Activated T-helper 2 cell treated with anti-CD3 and anti-CD28 coated beads, Interferon-gamma antibody, Interleukin-2, Interleukin-4, amounts not matched to agents 10 μg/mL and 5 μg/mL and 100 μg/mL, durations not matched to agents 14 hours and 24 hours and 36 hours (primary cell): ENCODE measurements at places on chromosomes 11 and 22.

GRCh38 chr11:65119670-65119995 lies 2.1 kb upstream of the ZNHIT2 start:
- no peaks in the 10 kb centered on the region for H3K27me3 ChIP-seq
- DNase-seq: no peak
- H3K36me3 ChIP-seq: peaks cover 69% of the 10 kb centered on the region
- H3K27ac ChIP-seq: peak overlapping the region; percentile 31
- H3K4me3 ChIP-seq: peak overlapping the region; percentile 24

DNA sequence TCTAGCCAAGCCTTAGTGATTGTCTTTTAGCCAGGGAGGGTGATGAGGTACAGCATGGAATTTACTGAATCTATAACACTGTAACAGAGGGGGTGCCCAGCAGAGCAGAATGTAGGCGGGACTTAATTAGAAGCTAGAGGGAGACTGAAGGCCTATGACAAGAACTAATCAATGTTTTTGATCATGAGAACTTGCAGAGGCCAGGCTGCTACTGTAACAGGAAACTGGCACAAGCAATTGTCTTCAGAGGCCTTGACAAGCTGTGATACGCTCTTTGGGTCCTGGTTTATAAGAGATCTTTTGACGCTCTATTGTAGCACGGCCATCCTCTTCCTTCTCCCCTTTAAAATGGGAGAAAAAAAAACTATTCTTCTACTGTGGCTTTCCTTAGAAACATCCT lies 1297.3 kb downstream of the JRKL start:
- no peaks in the 10 kb centered on the region for H3K36me3 ChIP-seq
- no peak for DNase-seq
- no peaks in the 10 kb centered on the region for H3K4me1 ChIP-seq
- no peak overlapping the region for H3K27ac ChIP-seq
- no peak overlapping the region for H3K4me3 ChIP-seq
- no peaks in the 10 kb centered on the region for H3K27me3 ChIP-seq

- no peaks in the 10 kb centered on the region for H3K4me1 ChIP-seq
- peaks cover 40% of the 10 kb centered on the region for H3K27me3 ChIP-seq
- no peak overlapping the region for H3K4me3 ChIP-seq
- H3K27ac ChIP-seq: no peak overlapping the region
These were observed 2.0 kb downstream of the FBLN1 start for GRCh38 chr22:45504373-45505341.

DNA sequence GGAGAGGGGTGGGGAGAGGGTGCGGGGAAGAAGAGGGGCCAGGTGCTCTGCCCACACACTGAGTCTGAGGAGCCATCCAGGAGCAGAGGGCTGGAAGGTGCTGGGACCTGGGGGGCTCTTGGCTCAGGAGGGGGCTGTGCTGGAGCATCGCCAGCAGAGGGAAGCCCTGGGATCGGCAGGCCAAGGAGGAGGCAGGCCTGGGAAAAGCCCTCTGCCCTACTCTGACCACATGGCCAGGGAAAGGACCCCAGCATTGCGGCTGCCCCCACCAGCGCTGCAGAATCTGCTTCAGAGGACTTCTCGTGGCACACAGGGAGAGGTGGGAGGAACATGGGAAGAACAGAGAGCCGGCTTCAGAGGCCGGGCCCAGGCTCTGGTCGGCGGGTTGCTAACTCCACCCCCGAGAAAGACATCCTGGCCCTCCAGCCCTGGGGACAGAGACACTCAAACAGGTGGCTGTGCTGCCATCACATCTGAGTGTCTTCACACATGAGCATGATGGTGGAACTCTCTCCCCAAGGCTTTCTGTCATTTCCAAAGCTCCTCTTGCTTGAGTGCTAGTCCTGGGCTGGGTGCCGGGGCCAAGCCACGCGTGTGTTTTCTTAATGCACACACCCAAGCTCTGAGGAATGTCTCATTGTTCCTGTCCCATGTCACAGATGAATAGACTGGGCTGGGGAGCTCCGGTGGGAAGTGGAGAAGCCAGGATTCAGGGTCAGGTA lies 1378.0 kb downstream of the BRD1 start:
- H3K27me3 ChIP-seq: no peaks in the 10 kb centered on the region
- no peaks in the 10 kb centered on the region for H3K36me3 ChIP-seq
- H3K27ac ChIP-seq: no peak overlapping the region
- H3K4me1 ChIP-seq: no peaks in the 10 kb centered on the region

- H3K36me3 ChIP-seq: no peaks in the 10 kb centered on the region
- H3K4me1 ChIP-seq: peaks cover 30% of the 10 kb centered on the region
- peak overlapping the region; percentile 14 for H3K27ac ChIP-seq
- no peak overlapping the region for H3K4me3 ChIP-seq
- peaks cover 19% of the 10 kb centered on the region for H3K27me3 ChIP-seq
These were observed 30.7 kb downstream of the SCUBE2 start for GRCh38 chr11:9060700-9061111.

DNA sequence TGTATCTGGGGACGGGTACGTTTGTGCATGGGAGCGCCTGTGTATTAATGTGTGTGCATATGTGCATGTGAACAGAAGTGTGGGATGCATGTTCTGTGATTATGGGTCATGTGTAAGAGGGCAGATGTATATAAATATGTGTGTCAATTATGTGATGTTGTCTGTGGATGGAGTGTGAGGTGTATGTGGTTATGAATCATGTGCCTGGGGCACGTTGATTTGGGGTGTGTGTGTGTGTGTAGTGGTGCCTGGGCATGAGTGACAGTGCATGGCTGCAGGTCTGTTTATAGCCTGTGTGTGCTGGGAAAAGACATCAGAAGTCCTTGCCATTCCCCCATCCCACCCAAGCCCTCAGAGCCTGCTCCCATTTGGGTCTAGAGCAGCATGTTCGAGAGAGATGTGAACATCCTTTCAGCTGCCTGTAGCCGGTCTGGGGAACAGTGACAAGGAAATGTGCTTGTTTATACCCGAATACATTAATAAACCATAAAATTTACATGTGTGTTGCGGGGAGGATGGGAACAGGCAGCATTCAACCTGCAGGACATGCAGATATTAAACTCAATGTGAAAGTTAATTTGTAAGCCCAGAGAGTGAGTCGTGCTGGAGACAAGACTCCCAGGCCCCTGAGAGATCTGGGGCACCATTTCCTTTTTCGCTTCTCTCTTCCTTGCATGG lies 129.0 kb downstream of the NECTIN1 start:
- H3K4me1 ChIP-seq: no peaks in the 10 kb centered on the region
- no peak overlapping the region for H3K4me3 ChIP-seq
- DNase-seq: no peak
- peaks cover 5% of the 10 kb centered on the region for H3K27me3 ChIP-seq

DNA sequence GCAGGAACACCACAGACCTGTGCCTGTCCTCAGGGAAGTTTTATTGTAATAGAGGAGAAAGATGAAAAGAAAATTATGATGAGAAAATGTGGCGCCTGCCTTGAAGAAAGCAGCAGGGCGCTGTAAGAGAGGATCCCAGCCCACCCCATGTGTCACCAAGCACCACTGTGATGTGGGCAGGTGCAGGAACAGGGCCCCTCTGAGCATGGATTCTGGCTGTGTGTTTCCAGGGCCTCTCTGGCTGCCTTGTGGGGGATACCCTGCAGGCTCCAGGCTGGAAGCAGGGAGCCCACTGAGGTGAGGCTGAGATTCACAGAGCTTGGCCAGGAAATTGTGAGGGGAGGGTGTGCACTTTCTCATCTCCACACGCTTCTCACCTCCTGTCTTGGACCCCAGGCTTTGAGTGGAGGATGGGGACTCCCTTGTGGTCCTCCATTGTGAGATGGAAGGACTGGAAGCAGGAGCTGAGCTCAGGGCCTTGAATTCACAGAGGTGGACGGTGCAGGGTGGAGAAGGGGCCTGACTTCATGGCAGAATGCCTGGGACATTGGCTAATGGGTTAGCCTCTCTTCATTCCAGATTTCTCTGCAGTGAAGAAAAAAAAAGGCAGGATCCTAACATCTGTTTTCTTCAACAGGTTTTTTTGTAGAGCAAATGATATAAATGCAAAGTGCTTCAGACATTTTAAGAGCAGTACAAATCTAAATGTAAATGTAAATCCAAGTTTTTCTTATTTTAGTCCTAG lies 246.6 kb upstream of the B3GAT1 start:
- H3K36me3 ChIP-seq: no peaks in the 10 kb centered on the region
- no peaks in the 10 kb centered on the region for H3K27me3 ChIP-seq
- peaks cover 4% of the 10 kb centered on the region for H3K4me1 ChIP-seq
- peak; percentile 1 for DNase-seq

DNA sequence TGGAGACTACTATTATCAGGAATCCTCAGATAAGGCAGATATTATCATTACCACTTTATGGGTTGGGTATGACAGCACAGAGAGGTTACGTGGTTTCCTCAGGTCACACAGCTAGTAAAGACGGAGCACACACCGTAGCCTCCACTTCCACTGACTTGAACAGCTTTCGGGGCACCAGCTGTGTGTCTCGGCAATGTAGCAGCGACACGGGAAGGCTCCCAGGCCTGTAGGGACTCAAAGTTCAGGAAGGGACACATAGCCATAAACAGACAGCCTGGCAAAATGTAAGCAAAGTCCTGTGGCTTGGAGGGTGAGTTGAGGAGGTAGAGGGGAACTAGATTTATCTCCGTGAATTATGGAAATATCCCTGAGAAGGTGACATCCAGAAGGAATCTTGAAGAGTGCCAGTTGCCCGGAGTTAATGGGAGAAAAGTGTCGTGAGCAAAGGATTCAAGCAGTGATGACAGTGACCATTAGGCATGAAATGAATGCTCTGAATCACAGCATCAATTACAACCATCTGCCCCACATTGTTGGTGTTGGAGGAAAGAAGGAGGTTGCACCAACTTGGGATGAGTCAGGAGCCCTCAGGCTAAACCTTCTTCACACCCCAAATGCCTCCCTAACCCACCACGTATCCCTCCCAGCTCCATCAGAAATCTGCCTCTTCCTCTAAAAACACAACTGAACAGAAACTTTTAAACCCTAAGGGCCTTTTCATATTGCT lies 106.7 kb upstream of the ASPHD2 start:
- no peak overlapping the region for H3K4me3 ChIP-seq
- H3K27me3 ChIP-seq: peaks cover 6% of the 10 kb centered on the region
- H3K36me3 ChIP-seq: no peaks in the 10 kb centered on the region

GRCh38 chr11:83691451-83691950 lies 405.3 kb upstream of the CCDC90B start:
- no peaks in the 10 kb centered on the region for H3K36me3 ChIP-seq
- no peaks in the 10 kb centered on the region for H3K27me3 ChIP-seq
- no peak overlapping the region for H3K27ac ChIP-seq
- no peak for DNase-seq
- H3K4me3 ChIP-seq: no peak overlapping the region

DNA sequence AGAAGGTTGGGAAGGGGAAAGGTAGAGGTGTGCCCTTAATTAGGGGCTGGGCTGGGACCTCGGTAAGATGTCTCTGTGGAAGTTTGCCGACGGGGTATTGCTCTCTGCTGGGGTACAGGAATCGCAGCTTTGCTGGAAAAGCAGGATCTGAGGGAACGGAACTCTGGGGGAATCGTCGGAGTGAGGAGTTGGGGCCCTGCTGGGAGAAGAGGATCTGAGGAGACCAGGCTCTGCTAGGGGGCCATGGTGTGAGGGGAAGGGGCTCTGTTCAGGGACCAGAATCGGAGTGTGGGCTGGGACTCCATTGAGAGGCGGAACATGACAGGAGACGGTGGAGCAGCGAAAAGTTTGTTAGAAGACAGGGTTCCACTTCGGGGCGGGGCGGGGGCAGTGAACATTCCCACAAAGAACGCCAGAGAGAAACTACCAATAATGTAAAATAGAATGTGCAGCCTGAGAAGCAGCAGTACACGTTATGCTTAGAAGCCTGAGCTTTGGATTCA lies 456 bp downstream of the AAMDC start:
- peaks cover 25% of the 10 kb centered on the region for H3K4me1 ChIP-seq
- H3K27me3 ChIP-seq: no peaks in the 10 kb centered on the region
- H3K36me3 ChIP-seq: peaks cover 4% of the 10 kb centered on the region
- peak; percentile 13 for DNase-seq
- peak overlapping the region; percentile 99 for H3K4me3 ChIP-seq

- no peak overlapping the region for H3K4me3 ChIP-seq
- H3K36me3 ChIP-seq: peaks cover 4% of the 10 kb centered on the region
- H3K27me3 ChIP-seq: no peaks in the 10 kb centered on the region
- no peak overlapping the region for H3K27ac ChIP-seq
- no peaks in the 10 kb centered on the region for H3K4me1 ChIP-seq
These were observed 78.9 kb upstream of the CRYBB3 start for GRCh38 chr22:25120761-25121212.

- H3K36me3 ChIP-seq: no peaks in the 10 kb centered on the region
- no peaks in the 10 kb centered on the region for H3K4me1 ChIP-seq
- H3K4me3 ChIP-seq: no peak overlapping the region
- no peak for DNase-seq
These were observed 304.6 kb downstream of the OPCML start for GRCh38 chr11:133227632-133228111.

- no peaks in the 10 kb centered on the region for H3K27me3 ChIP-seq
- H3K4me3 ChIP-seq: no peak overlapping the region
- H3K27ac ChIP-seq: no peak overlapping the region
- peaks cover 87% of the 10 kb centered on the region for H3K36me3 ChIP-seq
- no peak for DNase-seq
These were observed 11.4 kb downstream of the UBE4A start for GRCh38 chr11:118370774-118371173.

DNA sequence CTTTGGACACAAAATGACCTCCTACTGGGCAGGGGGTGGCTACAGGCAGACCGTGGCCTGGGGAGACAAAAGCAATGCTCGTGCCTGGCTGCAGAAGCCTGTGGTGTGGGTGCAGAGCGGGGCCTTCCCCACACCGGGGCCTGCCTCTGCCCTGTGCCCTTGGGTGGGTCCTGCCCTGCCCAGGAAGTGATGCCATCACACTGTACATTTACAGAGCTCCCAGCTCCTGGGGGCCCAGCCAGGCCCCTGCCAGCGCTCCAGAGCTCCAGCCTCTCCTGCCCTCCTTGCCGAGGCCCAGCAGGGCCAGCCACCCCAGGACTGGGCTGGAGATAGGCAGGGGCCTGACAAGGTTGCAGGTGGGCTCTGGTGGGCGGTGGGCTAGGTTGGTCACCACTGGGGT lies 40.1 kb downstream of the MUC5B start:
- peak overlapping the region; percentile 79 for H3K27ac ChIP-seq
- no peaks in the 10 kb centered on the region for H3K27me3 ChIP-seq
- peaks cover 2% of the 10 kb centered on the region for H3K4me1 ChIP-seq
- peaks cover 3% of the 10 kb centered on the region for H3K36me3 ChIP-seq
- no peak for DNase-seq

DNA sequence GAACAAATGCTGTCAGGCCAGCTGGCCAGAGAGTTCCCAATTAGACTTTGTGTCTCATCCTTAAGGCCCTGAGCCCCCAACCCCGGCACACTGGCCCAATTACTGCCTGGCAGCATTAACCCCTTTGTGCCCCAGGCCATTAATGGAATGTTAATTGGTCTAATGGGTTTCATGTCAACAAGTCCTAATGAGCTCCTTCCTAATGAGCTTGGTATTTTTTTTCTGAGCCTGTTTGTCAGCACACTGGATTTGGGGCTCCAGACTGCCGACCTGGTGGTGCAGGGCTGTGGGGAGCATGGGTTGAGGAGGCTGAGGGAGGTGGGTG lies 148.8 kb downstream of the FEZ1 start:
- no peak overlapping the region for H3K4me3 ChIP-seq
- no peaks in the 10 kb centered on the region for H3K36me3 ChIP-seq
- H3K4me1 ChIP-seq: no peaks in the 10 kb centered on the region
- no peak for DNase-seq
- peaks cover 3% of the 10 kb centered on the region for H3K27me3 ChIP-seq

GRCh38 chr11:22680628-22681027 lies 14.2 kb downstream of the GAS2 start:
- no peak overlapping the region for H3K4me3 ChIP-seq
- no peak overlapping the region for H3K27ac ChIP-seq
- H3K27me3 ChIP-seq: peaks cover 2% of the 10 kb centered on the region
- DNase-seq: no peak
- no peaks in the 10 kb centered on the region for H3K4me1 ChIP-seq
